ENCODE measurements at places on chromosomes 7 and 10.

DNA sequence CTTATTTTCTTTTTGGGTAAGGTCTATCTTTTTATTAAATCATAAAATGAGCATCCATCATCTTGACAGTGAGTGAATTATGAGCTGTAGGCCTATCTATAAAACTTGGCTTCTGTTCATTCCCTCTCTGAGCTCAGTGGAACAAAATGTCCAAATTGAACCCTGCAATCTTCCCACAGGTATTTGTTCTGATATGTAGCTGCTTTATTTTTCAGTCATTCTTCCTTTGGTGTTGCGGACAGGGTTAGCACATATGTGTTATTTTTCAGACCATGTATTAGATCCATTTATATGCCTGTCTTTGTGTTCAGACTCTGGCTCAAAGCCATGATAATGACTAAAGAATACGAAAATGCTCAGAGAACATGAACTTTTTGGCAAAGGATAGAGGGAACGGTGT lies 201.6 kb upstream of the KIAA1217 start:
- DNase-seq: no peak

GRCh38 chr7:143492799-143493739 lies 15.4 kb downstream of the TAS2R41 start:
- no peak for DNase-seq

- no peak for DNase-seq
Observed at GRCh38 chr10:13859979-13860654, 273.4 kb downstream of the PRPF18 start.

- DNase-seq: no peak
Observed at GRCh38 chr10:17802976-17803375, 6.2 kb upstream of the MRC1 start.

DNA sequence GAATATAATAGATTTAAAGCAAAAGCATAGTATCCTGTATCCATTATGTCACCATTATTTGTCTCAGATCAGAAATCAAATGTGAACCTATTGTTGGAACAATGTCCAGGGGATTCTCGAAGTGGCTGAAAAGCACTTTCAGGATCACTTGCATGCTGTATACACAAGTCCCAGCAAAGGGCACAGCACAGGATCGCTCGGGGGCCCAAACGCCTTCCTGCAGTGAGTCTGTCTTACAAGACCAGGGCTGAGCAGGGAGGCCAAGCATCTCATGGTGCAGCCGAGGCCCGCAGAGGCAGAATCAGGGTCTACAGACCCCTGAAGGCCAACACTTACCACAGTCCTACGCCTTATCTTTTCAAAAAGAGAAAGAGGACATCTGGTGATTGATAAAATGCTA lies 92.3 kb downstream of the TNS3 start:
- DNase-seq: no peak

DNA sequence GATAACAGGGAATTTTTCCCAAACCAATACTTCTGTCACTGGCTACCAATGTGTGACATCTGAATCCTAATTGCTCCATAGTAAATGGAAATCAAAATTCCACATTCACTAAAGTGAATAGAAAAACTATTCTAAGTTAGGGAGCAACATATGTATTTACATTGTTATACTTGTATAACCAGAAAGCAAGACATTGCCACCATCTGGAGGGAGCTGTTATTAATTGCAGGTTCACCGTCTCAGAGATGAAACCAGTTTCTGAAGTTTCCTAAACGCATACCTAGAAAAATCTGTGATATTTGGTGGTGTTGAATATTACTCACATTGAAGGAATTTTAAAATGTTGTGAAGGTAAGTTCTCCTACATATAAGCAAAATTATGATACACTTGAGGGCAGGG lies 390.1 kb downstream of the NXPH1 start:
- no peak for DNase-seq
